ENCODE measurements at places on chromosomes 1 and 21.
A peak's percentile ranks its signal among the peaks of the same experiment; 100 is the strongest.

DNA sequence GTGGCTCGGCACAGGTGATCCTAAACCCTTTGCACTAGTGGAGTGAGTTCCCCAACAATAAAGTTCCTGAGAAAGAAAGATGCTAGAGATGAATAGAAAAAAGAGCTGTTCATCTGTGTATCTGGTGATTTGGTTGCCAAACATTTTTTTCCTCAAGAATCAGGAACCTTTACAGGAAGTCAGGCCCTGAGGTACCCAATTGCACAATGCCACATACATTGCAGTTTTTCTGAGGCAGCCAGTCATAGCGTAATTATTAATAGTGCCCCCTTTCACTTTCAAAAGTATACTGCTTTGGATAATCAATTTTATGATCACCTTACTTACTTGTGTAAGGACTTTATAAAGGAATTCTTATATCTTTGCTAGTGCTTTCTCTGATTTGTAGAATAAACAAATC is 346.3 kb upstream of the POU3F1 start:
- DNase-seq = no peak

DNA sequence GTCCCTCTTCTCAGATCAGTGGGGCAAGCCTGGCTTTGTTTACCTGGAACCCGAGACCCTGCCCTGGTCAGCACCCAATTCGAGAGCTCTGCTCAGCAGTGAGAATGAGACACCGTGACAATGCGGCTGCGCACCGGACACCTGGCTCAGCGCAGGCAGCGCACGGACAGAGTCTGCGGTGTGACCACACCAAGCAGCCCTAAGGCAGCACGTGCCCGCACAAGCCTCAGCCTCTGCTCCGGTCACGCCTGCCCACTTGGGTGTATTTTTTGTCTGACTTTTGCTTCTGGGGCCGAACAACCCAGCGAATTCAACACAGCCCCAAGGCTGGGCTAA is 4.7 kb downstream of the KRTAP10-8 start:
- no peak for DNase-seq

DNA sequence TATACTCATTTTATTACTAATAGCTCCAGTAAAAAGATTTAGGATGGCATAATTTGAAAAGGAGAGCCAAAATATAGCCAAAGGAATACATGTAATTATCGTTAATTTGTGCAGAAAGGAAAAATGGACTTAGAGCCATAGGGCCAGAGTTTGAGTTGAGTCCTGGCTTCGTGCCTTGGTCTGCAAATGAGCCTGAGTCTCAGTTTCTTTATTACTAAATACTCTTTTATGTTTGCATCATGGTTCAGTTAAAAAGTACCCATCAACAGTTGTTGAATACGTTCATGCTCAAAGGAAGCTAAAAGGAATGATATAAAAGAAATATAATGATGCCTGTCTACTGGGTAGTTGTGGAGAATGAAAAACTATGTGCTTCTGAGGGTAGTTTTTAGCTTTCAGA is 155.7 kb upstream of the FAM78B start:
- DNase-seq = no peak

DNA sequence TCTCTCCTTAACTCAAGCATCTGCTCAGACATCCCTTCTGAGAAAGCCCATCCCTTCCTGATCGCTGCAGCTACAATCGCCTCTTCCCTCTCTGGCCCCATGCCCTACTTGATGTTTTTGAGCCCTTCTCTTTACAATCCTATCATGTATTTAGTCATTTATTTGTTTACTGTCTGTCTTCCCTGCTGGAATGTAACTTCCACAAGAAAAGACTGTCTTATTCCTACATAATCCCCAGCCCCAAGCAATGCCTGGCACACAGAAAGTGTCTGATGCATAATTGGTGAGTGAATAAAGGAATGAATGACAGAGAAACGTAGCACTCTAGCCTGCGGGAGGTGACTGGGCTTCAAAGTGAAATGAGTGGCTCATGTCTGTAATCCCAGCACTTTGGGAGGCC is 25.4 kb downstream of the ECE1 start:
- DNase-seq = no peak

DNA sequence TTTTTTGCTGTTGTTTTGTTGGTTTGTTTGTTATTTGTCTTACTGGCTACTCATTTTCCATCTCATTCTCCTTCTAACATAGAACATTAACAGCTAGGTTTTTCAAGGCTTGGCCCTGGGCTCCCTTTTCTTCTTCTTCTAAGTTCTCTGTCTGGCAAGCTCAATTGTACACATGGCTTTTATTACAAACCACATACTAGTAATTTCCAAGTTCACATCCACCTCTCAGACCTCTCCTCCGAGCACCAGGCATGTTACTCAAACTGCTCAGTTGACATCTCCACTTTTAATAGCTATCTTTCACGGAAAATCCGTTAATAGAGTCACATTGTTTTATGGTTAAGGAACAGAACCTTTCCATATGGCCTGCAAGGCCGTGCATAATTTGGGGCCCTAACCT is 736.9 kb upstream of the ADAMTS5 start:
- DNase-seq = peak; percentile 44

DNA sequence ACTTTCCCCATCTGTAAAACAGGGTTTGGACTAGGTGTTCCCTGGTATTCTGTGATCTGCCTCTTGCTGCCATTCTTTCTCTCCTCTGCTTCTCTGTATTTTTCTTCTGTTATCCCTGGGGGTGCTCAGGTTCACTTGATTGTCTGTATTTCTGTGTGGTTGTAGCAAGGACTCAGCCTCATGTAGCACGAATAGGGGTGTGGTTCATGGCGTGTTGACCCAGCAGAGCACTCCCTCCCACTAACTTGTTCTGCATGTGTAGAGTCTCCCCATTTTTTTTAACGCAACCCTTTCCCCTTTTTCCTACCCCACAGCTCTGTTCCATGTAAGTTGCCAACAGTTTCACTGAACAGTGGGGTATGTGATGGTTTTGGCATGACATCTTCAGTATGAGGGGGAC is 1.2 kb upstream of the BNIPL start:
- no peak for DNase-seq

- no peak for DNase-seq
Observed at GRCh38 chr1:147287133-147287865, 44.8 kb downstream of the CHD1L start.

DNA sequence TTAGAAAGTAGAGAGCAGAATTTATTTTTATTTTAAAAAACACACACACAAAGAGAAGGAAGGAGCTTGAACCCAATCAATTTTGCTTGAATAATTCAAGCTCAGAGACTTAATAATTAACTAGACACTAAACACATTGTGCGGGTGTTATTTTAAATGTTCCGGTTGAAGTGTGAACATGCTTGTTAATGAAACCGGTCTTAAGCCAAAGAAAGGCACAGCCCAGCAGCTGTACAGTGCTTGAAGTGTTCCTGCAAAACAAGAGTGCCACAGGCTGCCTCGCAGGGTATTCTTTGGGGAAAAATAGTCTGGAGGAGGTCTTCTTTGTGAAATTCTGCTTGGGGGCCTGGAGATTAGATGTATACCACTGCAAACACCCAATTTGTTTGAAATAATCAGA is 2.2 kb upstream of the CDC42BPA start:
- no peak for DNase-seq

DNA sequence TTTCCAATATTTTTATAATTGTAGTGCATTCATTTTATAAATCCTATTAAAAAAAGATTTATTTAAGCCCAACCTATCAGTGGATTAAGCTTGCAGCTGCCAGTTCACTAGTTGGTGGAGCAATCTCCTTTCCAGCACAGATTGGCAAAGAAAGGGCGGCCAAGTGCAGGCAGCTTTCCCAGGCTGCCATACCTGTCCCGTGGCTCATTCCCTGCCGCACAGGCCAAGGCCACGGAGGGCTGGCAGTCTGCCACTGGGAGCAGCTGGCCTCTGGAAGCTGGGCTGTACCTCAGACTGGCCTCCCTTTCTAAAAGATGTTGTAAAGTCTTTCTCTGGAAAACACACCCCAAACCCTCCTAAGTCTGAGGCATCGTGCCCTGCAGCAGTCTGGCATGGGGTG is 74.2 kb downstream of the SIM2 start:
- DNase-seq = peak; percentile 70

GRCh38 chr1:91024481-91025119 is 2.8 kb upstream of the ZNF644 start:
- DNase-seq = no peak

DNA sequence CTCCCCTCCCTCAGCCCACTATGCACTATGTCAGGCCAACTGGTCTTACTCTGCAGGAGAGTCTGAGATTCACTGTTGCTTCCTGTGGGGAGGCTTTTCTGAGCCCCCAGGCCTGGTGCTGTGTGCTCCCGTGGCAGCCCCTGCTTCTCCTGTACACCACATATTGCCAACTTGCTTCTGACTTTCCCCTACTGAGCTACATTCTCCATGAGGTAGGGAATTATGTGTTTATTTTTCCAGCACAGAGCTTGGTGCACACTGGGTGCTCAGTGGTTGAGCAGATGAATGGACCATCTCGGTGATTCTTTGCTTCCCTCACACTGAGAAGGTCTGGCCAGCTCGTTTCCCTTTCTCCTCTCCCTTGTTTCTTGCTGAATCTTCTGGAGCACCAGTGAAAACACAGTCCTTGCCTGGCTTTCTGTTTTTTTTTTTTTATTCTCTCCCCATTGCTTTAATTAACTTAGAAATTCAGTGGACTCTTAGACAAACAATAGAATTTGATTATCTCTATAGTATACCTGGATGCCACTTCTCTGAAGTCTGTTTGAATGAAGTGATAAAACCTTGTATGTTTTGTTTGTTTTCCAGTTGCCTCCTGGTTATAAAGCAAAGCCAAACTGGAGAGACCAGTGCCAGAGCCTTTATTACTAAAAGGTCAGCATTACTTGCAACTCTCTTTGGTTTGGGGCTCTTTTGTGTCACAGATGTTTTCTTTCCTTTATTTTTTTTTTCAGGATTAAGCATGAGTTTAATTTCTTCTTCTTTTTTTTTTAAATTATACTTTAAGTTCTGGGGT is 50.3 kb upstream of the CNIH3 start:
- no peak for DNase-seq

DNA sequence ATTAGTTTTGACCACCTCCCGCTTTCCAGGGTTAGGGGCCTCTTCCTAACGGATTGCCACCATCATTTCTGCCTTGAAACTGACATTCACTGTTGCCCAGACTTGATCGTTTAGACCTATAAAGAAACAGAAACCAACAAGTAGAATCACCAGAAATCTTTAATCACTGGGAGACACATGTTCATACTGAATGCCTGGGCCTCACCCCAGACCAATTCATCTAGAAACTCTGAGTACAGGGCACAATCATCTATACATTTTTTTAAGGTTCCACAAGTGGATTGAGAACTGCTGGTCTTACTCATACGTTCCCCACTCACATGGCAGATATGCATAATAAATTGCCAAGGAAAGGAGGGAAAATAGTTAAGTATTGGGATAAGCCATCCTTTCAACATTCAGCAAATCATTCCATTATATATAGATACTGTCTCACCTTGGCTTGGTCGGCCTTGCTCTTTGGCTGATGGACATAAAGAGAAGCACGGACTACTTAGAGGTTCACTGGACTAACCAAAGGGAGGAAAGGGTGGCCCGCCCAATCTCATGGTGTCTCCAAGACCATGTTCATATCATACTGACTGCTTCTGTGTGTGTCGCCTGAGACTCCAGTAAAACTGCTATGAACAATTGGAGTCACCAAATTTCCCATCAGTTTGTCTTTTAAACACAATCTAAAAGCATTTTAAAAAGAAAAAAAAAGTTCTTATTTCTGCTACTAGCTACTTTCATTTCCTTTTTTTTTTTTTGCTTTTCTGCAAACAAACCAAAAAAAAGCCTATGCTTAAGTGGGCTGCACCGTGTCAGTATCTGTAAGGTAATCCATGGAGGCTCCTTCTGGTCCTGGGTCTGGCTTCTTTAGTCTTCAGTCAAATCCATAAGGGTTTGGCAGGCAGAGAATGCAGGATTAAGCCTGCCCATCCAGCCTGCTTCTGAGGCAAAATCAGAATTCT is 9.4 kb upstream of the TARBP1 start:
- no peak for DNase-seq

DNA sequence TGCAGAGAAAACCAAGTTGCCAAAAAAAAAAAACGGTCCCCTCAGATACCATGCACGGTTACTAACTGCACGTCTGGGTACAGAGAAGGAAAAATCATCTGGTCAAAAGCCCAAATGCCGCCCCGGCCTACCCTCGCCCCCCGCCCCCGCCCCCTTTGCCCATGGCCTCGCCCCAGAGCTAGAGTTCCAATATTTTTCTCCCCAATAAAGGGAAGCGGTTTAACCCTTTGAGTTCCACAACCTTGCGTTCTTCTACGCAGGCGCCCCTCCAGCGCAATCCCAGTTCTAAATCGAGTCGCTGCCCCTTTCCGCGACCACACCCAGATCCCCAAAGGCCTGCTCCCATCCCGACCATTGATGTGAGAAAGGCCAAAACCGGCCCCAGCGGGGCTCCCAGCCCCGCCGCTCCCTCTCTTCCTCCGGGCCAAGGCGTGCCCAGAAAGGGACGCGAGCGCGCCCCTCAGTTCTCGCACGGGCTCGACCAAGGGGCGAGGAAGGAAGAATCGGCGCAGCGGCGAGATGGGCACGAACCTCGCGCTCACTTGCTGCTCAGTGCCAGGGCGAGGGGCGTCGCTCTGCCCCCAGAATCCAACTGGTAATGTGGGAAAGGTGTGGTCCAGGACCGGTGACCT is 797 bp downstream of the WDR47 start:
- DNase-seq = peak; percentile 41

GRCh38 chr21:44886113-44887075 is 12.9 kb upstream of the PTTG1IP start:
- no peak for DNase-seq

DNA sequence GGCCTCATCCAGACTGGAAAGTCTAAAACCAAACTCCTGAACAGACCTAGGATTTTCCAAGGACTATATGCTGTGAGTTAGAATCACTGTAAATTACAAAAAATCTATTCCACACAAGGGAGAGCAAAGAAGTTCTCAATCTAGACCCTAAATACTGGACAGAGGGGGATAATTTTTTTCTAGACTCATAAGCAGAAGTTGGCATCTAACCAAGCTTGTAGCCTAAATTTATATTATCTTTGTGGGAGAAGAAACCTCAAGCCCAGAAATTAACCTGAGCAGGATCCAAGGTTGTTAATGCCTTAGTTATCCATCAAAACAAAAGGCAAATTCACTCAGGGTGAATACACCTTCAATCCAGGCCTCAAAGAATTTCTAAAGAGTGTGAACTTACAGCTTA is 290.2 kb downstream of the SMYD3 start:
- no peak for DNase-seq

DNA sequence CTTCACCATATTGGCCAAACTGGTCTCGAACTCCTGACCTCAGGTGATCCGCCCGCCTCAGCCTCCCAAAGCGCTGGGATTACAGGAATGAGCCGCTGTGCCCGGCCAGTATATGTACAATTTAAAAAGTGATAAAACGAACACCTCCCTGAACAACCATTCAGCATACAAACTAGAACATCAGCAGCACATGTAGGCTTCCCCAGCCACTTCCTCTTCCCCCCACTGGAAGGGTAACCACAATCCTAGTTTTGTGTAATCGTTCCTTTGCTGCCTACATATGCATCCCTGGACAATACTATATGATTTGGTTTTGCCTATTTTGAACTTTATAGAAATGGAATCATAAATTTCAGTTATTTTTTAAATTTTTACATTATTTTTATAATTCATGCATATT is 60.4 kb downstream of the DESI2 start:
- DNase-seq = no peak

GRCh38 chr1:59814901-59815825 is at the start of gene HOOK1:
TSS of gene HOOK1 (plus strand) at chr1:59814949. CDS start at chr1:59815118, 169 bp downstream.
- DNase-seq = peak; percentile 10

Measured in AG20443 (cell line).